ENCODE measurements at places on chromosomes 16 and 17.

DNA sequence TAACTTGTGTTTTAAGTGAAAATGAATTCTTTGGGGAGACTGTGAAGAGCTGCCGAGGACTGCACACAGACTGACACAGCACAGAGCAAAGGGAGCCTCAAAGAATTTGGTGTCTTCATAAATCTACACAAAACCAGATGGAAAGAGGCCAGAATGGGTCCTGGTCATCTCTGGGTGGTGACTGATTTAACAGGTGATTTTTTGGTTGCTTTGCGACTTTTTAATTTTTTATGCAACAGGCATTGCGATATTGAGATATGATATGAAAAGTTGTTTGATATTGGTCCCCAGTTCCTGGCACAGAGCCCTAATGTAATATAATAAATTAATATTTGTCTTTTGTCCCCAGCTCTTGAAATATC is 12.6 kb upstream of the EIF1 start:
- DNase-seq, result no peak

DNA sequence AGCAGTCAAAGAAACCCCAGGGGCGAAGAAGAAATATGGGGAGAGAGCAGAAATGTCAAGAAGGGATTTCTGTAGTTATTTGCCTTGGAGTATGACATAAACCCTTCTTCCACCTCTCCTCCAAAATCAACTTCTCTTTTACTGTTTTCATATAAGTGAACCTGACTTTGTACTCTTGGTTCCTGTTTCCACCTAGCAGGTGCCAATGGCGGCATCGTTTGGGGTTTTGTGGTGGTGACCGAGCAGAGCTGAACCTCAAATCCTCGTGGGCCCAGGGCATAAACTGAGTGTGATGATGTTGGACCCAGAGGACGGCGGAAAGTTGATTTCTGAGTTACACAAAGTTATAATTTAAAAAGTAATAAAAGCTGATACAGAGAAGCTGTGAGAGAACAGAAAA is 39.6 kb upstream of the PSMD7 start:
- DNase-seq, result no peak

DNA sequence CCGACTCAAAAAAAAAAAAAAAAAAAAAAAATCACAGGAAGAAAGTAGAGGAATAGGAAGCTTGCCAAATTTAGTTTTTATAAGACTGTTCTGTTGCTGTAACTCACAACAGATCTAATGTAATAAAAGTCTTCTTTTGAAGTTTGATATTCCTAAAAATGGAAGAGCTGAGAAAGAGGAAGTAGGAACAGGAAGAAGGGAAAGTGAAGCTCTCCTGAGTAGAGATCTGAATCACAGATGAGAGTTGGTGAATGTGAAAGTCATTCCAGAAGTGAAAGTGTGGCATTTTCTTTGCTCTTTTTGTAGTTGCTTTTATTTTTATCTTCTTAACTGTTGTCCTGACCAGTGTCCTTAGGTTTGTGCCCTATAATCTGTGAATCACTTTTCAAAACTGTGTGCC is 2.1 kb downstream of the NMT1 start:
- DNase-seq, result no peak

- DNase-seq, result no peak
Observed at GRCh38 chr17:1036845-1037237, 39.9 kb downstream of the TIMM22 start.

DNA sequence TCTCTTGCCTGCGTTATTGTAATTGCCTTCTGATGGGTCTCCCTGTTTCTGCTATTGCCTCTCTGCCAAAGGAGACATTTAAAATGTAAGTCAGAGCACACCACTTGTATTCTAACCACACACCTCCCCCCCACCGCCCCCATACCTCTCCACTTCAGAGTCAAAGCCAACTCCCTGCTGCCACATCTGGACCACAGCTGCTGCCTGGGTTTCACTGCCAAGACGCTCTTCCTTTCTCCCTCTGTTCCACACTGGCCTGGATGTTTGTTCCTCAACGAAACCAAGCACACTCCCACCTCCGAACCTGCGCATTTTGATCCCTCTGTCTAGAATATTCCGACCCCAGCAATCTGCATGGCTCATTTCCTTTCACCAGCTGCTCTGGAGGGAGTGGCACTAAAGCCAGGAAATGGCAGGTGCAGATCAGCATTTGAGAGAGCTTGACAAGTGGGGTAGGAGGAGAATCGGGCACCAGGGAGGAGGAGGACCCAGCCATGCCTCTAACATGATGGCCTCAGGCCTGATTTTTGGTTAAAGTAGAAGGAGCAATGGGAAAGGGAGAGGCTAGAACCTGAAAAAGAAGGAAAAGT is 92.4 kb upstream of the HS3ST2 start:
- no peak for DNase-seq
